Right atrium auricular region (tissue), 2 donors: ENCODE measurements at places on chromosomes 3 and 15. TPM values are rescaled to one million over a fixed set of nuclear protein-coding genes. Genes with fewer than 3 reads are reported as not detected.

DNA sequence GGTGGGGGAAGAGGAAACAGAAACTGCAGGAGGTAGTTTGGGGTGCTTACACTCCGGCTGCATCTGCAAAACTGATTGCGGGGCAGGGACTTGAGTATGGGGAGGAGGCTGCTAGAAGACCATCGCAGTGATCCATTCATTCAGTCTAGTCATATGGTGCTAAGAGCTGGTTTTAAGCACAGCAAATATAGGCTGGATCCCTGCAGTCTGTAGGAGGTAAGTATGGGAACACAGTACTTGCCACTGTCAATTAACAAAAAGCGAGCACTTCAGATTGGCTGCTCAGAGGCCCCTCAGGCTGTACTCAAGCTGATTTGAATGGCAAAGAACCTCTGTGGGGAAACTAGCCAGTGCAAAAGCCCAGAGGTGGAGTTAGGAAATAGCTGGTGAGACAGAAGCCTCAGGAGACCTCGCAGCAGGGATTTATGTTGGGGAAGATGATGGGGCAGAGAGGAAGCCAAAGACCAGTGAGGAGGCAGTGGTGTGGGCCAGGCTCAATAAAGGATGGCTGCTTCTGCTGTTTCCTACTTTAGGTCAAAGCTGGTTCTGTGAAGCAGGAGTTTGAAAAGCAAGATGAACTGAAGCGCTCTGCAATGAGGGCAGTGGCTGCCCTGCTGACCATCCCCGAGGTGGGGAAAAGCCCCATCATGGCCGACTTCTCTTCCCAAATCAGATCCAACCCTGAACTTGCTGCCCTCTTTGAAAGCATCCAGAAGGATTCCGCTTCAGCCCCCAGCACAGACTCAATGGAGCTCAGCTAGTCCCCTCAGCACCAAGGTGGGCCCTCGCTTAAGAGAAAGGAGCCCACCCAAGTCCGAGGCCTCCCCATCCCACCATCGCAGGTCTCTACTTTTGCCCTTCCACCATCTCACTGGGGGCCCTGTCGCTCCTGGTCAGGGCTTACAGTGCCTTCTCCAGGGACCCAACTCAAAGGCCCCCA, 7.9 kb downstream of the RPL32 start:
- DNase-seq: no peak

DNA sequence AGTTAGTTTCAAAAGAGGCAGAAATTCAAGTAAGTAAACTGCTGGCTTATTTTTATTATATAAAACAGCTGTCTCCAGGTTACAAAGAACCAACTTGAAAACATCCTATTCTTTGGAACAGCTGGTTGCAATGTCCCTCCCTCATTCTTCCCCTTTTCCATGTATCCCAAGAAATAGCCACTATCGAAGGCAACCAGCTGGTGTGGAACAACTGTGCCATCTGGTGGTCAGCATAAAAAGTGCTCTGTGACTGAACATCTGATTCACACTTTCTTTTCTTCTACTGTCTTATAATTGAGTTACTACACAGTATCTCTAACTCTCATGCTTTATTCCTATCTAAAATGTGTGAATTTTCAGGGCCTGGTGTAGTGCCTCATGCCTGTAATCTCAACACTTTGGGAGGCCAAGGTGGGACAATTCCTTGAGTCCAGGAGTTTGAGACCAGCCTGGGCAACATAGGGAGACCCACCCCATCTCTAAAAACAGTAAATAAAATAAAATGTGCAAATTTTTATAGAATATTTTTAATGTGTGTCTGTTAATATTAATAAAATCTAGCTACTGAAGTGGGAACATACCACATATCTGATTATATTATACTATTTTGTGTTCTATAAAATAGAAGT, 9.6 kb downstream of the OSBPL11 start:
- peak; percentile 66 for DNase-seq

DNA sequence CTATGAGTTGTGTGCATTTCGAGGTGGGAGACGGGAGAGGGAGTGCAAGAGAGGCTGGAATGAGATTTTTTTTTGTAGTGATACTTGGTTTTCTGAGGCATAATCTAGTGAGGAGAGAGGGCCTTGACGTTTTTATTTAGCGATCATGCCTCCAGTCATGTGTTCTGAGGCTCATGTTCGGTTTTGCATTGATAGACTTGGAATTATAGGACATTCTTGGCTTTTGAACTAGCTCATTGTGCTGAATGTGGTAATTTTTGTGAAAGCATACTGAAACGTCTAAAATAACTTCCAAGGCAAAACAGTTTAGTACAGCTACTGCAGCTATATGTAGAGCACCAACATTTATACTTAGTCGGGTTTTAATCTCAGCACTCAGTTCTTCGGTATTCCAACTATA, 408.1 kb downstream of the CNTN4 start:
- no peak for DNase-seq

DNA sequence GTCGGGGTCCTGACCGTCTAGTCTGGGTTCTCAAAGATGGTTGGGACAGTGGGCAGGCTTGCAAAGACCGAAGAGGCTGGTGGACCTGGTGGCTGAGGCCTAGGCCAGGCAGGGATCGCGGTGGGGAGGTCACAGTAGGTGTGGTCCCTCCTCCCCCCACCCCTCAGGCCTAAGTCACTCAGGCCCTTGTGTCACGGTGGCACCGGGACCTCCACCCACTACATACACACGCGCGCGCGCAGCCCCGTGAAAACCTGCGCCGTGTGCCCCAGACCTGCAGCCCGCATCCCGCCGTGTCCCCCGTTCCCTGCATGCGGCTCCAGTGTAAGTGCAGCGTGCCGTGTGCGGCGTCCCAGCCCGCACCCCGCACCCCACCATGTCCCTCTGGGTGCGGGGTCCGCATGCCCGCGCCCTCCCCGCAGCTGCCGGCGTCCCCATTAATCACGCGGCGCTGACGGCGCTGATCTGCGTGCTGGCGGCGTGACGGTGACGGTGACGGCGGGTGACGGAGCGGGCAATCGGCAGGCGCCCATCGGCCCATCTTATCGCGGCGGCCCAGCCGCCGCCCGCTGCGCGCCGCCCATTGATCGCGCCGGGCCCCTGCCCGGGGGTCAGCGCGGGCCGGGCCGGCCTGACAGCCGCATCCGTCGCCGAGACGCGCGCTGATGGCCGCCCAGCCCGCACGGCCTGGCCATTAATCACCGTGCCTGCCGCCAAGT, 24.4 kb downstream of the SEC61A1 start:
- no peak for DNase-seq

DNA sequence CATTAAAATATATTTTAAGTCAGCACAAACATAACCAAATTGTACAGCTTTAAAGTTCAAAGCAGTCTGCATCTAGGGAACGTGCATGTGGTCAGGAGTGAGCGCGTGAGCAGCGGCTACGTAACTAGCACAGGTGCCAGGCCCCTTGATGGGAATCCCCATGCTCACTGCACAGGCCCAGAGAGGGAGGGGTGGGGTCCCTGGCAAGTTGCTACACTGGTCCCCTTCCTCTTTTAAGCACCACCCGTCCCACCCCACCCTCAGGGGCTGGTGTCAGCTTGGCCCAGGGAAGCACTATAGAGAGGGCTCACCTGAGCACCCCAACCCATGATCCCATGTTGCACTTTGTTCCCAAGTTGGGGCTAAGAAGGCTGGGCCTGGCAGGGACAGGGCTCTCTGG, 835 bp upstream of the GMPPB start:
- DNase-seq: no peak

- no peak for DNase-seq
Observed at GRCh38 chr3:20051123-20051806, 11.0 kb downstream of the KAT2B start.

DNA sequence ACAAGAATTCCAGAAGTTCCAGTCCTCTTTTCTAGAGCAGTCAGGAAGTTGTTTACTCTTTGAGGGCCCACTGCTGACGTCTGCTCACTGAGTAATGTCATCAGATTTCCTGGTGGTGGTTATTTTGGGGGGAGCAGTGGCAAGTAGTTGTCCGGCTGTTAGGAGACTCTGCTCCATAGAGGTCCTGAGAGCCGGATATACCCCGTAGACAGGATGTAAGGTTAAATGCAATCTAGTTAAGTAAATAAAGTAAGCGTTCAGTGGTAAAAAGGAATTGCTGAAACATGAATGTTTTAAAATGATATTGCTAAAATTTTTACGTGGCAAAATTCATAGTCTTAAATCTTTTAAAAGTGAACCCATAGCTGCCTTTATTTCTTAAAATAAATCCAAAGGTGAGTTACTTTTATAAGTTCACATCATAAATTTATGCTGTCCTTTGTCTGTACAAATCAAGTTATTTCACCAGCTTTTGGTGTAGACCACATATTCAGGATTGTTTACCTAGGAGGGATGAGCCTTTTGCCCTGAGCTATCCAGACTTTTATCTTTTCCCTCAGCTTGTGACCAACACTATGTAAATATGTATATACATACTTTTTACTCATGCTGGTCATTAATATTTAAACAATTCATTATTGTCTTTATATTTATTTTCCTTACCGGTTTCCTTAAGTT, 65.8 kb downstream of the PDE8A start:
- DNase-seq: peak; percentile 66

- DNase-seq: no peak
Observed at GRCh38 chr3:195395208-195395816, 47.5 kb downstream of the ACAP2 start.

DNA sequence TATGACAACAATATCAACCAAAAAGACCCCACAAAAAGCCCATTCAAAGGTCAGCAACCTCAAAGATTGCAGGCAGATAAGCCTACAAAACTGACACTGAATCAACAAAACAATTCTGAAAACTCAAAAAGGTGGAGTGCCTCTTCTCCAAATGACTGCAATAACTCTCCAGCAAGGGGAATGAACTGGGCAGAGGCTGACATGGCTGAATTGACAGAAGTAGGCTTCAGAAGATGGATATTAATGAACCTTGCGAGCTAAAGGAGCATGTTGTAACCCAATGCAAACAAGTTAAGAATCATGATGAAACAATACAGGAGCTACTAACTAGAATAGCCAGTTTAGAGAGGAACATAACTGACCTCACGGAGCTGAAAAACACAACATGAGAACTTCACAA, 20.4 kb upstream of the SLC25A38 start:
- DNase-seq: no peak

DNA sequence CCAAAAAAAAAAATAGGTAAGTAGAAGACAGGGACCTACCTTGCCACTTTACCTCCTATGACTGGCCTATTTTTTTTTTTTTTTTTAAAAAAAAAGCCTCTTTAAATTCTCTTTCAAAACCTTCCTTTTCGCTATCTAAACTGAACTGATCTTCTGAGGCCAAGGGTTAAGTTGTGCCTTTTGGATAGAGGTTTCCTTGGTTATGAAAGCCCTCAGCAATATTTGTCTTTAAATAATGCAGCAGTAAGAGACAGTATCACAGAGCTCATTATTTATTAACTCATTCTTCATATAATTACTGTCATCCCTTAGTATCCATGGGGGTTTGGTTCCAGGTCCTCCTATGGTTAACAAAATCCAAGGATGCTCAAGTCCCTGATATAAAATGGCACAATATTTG, 9.0 kb downstream of the MIX23 start:
- no peak for DNase-seq

DNA sequence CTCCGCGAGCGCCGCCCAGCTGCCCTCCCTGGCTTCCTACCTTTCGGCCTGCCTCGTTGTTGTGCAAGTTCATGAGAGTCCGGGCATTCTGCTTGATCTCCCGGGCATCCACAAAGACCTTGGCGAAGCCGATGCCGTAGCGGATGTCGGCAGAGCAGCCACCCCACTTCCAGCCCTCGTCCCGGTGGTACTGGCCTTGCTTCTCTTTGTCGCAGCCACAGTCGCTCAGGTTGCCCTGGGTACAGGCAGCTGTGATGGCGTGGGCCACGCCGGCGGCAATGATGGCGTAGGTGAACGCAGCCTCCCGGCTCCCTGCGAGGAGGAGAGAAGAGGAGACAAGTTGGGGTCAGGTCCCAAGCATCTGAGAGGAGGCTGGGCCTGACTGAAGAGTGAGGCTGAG, 25.4 kb downstream of the WNT7A start:
- DNase-seq: no peak

GRCh38 chr3:157318639-157319288, 117.9 kb upstream of the PTX3 start:
- DNase-seq: no peak

DNA sequence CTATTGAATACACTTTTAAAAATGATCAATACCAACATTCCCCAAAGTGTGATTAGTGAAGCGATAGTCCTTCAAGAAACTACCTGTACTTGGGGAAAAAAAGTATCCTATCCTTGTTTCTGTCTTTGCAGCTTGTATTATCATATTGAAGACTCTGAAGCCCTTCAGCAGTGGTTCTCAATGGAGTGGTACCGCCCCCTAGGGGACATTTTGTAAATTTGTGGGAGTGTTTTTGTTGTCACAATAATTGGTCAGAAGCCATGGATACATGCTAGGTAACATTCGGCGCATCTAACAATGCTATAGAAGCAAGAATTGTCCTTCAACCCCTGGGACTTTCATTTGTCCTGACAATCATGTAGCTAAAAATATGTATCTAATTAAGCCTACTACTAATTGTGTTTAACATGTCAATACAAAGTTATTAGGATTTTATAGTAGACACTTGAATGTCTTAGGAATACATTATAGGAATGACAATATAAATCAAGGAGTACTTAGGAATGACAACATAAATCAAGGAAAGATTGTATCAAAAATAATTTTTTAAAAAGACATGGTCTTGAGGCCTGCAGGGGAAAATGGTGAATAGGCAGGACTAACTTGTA, 53.7 kb downstream of the NMD3 start:
- no peak for DNase-seq

DNA sequence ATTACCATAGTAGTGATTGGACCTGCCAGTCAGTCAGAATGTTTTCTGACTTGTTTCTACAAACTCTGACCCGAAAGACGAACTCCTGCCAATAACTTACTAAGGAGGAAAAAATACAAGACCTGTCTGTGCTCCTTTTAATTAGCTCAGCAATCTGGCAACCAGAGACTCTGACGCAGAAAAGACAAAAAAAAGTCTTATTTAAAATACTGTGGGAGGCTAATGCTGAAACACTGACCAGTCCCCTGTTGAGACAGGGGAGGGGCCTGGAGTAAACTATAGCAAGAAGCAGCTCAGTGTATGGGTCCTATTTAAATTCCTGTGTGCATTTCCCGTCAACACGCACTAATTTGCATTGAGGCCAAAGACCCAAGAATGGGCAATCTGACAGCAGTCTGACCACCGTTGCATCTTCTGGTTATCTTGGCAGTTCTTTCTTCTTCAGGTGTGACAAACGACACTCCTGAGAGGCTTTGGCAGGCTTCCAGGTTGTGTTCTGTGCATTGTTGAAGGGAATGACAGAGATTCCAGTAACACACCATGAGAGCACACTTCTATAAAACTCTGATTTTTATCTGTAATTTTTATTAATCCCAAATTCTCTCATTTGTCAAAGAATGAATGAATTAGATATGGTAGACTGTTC, 1114.3 kb downstream of the IGSF11 start:
- DNase-seq: no peak

DNA sequence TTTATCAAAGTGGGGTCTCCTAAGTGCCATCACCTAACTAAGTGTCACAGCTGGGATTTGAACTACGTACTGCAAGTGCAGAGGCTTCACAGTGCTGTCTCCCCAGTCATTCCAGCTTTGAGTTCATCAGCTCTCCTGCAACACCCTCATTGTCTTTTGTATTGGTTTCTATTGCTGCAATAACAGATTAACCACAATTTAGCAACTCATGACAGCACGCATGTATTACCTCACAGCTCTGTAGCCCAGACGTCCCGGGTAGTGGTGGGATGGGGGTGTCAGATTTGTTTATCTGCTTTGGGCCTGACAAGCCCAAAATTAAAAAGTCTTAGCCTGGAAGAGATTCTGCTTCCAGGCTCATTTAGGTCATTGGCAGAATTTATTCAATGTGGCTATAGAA, 220.5 kb upstream of the LRRN1 start:
- no peak for DNase-seq

The NMD3 gene
- total RNA-seq: 33.2 TPM

The ZPLD1 gene
- total RNA-seq: not detected

The WNT5A gene
- 2.8 TPM for total RNA-seq

The C3orf22 gene
- total RNA-seq: not detected

The P2RY1 gene
- 2.2 TPM for total RNA-seq

The POLQ gene
- 0.28 TPM for total RNA-seq

The SCG5 gene
- total RNA-seq: not detected
